Gastroesophageal sphincter (tissue), 4 donors: ENCODE measurements at places on chromosomes 13 and 19. TPM values are rescaled to one million over a fixed set of nuclear protein-coding genes. Genes with fewer than 3 reads are reported as not detected.

DNA sequence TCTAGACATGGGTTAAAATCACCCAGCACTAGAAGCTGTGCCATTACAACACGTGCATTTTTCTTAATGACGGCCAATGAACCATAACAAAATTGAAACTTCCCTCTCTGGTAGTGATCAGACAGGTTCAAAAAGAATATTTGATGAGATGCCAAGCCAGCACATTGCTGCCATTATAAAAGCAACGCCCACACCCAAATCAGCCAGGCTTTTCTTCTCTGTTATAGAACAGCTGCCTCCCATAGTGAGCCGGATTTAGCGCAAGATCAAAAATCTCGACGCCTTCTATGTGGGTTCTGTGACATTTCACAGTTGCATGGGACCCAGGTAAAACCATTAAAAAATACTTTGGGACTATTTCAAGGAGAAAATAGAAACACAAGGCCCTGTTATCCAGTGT is 1158.0 kb downstream of the EFNB2 start:
- ATAC-seq = no peak

GRCh38 chr13:109789262-109789661 is 2.9 kb upstream of the IRS2 start:
- ATAC-seq = no peak

DNA sequence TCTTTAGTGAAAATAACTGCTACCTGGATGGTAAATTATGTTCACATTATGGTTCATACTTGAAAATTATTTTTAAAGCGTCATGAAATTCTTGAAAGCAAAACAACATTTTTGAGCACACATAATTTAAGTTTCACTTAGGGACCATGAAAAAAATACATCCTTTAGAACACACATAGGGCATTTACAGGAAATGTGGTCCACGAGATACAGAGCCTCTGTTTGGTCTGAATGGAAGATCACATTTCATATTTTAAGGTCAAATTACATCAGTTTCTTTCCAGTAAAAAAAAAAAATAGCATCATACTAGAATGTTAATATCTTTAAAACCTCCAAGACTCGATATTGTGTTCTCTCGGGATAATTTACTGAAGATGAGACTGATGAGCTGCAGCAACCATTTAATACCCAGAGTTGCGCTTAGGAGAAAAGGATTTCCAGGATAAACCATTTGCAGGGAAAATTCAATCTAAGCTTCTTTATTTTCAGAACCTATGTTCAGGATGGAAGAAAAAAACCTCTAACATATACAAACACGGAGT is 720.7 kb downstream of the DIAPH3 start:
- ATAC-seq = no peak

GRCh38 chr13:113544071-113544891 is 40.3 kb upstream of the TFDP1 start:
- ATAC-seq = no peak

CFAP97D2 gene
- not detected for total RNA-seq

- no peak for ATAC-seq
Measured at GRCh38 chr19:51256155-51256625, 5.3 kb downstream of the SIGLECL1 start.

DNA sequence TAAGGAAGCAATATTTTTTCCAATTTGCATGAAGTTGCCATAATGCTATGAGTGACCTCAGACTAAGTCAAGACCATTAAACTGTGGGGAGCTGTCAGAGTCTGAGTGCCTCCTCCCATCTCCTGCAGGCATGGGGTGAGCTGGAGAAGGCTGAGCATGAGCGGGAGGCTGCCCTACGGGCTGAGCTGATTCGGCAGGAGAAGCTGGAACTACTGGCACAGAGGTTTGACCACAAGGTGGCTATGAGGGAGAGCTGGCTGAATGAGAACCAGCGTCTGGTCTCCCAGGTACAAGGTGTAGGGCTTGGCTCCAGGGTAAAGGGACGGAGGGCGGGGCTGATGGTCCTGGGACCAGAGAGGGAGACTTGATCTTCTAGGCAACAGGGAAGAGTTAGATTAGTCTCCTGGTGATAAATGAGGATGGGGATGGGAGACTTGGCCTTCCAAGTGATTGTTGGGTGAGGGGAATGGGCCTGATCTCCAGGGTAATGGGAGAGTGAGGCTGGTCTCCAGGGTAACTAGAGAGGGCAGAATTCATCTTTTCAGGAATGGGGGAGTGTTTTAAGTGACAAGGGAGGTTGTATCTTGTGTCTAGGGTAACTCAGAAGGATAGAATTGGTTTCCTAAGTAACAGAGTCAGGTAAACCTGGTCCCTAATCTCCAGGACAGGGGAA is 36.0 kb downstream of the SPTBN4 start:
- ATAC-seq = no peak
